T-cell (primary cell): ENCODE measurements at places on chromosomes 1 and 21.

DNA sequence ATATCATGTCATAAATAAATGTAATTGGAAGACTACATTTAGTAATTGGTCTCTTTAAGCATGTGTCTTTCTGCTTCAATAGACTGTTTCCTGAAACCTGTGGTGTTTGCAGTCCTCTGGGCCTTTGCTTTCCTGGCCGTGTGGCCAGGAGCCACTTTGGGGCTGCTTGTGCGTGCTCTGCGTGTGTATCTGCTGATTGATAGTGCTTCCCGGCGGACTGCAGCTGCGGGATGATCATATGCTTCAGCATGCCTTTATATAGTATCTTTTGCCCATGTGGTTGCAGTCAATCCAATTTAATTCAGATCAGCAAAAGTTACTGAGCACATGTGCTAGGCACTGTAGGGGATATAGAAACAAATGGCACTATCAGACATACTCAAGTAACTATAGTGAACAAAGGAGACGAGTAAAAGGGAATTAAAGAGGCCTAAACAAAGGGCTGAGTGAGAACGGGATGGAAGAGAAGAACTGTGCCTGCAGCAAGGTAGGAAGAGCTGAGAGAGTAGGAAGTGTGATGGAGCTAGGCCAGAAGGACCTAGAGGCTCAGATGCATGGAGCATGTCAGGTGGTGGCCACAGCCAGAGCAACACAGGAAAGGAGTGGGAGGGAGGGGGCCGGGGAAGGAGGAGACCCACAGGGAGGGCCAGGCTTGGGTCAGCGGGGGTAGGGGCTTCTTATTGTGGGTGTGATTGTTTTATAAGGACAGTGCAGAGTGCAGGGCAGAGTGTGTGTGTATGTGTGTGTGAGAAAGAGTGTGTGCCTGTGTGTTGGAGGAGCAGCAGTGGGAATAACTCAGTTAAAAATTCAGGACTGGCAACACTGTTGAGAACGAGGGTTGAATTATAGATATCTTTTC is 27.2 kb upstream of the TTF2 start:
- no peak for DNase-seq

- DNase-seq, result no peak
These were observed 844.1 kb downstream of the LTN1 start for GRCh38 chr21:28148400-28149064.

GRCh38 chr1:226691247-226691646 is 47.8 kb downstream of the ITPKB start:
- DNase-seq, result peak; percentile 77

DNA sequence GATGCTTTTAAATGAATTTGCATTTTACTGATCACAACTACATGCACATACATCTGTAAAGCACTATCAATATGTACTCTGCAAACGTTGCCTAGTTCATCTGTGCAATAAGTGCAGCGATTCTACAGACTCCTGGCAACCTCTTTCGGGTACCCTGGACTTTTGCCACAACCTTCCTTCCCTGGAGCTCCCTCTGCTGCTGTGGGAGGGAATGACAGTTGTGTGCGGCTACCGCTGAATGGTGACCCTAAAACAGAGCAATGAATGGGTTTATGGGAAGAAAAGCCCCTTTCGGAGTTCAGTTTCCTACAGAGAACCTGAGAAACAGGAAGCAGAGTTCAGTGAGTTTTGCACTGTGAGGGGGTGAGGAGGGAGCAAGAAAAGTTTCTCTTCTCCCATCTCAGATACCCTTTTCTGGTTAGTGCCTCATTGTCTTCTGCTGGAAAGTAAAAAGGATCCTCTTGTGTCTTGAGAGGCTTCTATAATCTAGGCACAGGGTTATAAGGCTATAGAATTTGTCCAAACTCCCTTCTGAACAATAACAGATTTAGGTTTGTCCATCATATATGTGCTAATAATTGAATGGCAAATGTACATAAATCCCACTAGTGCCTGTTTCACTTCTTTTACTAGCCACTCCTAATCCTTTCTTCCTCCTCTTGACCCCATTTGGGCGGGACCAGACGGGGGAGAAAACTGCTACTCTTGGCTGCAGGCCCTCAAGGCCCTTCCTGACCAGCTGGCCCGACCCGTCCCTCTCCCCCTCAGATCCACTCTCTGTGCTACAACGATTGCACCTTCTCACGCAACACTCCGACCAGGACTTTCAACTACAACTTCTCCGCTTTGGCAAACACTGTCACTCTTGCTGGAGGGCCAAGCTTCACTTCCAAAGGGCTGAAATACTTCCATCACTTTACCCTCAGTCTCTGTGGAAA is 19.8 kb upstream of the SARS1 start:
- peak; percentile 46 for DNase-seq
